NCI-H2029 treated with DMSO at 0.1 percent for 48 hours (cell line): ENCODE measurements at places on chromosomes 3 and 15.

GRCh38 chr3:139111392-139112229 lies 66.9 kb upstream of the PRR23C start:
- no peak for DNase-seq

DNA sequence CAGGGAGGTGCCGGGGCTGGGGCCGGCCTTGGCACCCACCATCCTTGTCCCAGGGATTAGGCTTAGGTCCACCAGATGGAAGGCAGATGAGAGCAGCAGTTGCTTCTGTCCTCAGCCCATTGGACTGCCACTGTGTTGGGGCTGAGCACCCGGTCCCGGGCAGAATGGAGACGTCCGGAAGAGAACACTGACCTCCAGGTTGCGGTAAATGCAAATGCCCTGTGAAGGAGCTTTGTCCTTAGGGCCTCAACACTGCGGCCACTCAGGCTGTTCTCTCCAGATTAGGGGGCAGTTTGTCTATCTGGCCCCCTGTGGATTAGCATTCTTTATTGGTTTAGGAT lies at the start of gene SERINC4:
TSS of gene SERINC4 (minus strand) at position 276 of the 341 bp plus-strand sequence. CDS start at position 42, 234 bp downstream.
- no peak for DNase-seq

GRCh38 chr3:134742202-134742601 lies 52.9 kb upstream of the EPHB1 start:
- DNase-seq = no peak

GRCh38 chr3:62131620-62132019 lies 241.7 kb downstream of the FEZF2 start:
- no peak for DNase-seq

- no peak for DNase-seq
These were observed 7.9 kb upstream of the SCN5A start for GRCh38 chr3:38657369-38657768.

- DNase-seq = no peak
These were observed 529.0 kb downstream of the AGBL1 start for GRCh38 chr15:86608461-86609205.

DNA sequence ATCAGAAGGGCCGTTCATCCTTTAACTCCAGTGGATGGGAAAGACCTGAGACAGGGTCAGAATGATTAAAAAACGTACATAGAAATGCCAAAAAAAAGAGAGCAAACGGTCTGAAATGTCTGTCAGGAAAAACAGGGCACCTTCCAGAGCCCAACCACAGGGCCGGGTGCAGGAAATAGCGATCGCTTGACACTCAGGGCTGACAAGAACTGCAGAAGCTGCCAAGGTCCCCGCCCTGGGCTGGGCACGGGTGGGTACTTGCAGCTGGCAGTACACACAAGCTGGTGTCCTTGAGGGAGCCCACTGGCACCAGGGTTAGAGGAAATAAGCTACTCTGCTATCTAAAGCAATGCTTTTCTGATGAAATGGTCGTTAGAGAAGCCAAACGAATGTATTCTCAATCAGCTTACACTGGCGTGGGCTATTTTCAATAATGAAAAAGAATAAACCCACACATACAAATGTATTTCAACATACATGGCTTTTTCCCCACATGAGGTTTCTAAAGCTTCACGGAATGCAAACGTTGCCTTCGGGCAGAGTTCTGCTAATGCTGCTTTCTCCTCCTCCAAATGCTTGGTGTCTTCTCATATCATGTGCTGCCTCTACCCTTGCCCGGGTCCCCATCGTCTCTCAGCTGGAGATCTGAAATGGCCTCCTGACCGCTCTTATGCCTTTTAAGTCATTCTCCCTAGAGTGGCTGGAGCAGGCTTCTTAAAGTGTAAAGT lies 15.6 kb downstream of the FRMD4B start:
- DNase-seq = no peak

DNA sequence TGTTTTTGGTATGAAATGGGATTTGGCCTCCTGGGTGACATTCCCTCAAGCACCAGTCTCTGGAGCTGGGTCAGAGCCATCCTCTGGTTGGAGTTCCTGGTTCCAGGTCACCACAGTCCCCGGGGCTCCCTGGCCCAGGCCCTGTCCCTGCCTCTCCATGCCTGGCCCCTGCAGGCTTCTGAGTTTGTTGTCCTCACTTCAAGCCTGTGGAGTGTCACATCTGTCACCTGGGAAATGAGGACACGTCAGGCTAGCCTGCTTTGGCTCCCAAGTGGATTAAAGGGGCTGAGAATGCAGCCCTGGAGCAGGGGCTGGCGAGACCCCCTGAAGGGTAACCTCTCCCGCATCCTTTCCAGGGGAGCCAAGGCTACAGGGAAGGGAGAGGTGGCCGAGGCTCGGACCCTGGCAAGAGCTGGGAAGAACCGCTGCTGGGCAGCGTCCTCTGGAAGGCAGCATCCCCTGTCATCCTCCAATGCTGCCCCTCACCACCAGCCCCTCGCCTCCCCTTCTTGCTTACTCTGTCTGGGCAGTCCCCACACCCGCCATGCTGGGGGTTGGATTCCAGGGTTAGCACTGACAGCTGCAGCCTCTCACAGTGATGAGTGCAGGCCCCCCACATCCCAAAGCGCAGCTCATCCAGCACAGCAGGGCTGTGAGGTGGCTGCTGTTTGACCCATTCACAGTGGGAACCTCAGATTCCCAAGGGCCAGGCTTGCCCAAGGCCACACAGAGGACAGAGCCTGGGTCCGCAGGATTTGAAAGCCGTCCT lies 75.5 kb upstream of the IQSEC1 start:
- DNase-seq = no peak

DNA sequence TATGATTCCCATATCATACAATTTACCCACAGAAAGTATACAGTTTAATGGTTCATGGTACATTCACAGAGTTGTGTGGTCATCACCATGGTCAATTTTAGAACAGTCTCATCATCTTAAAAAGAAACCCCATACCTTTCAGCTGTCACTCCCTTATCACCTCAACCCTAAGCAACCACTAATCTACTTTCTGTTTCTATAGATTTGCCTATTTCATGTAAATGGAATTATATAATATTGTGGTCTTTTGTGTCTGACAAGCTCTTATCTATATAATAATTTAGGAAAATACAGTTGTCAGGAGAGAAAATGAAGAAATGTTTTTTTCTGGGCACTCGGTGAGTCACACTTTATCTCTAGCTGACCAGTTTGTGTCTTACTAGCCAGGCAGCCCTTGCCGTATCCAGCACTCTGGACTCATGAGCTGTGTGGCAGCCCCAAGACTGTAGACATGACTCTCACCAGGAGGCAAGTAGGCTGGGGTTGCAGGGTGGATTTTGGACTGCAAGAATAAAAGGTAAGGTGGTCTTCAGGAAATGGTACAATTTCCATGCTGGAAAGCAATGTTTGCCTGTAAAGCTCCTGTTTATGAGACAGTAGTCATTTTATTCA lies 234.6 kb downstream of the THRB start:
- no peak for DNase-seq

GRCh38 chr3:49120096-49120437 lies 556 bp downstream of the USP19 start:
- no peak for DNase-seq

GRCh38 chr3:129441782-129442181 lies 1.8 kb downstream of the IFT122 start:
- DNase-seq = no peak

GRCh38 chr15:57003418-57003817 lies 85.0 kb downstream of the TCF12 start:
- DNase-seq = no peak
